ENCODE measurements at places on chromosomes 3 and 15.

- no peak for DNase-seq
Observed at GRCh38 chr15:99455789-99456160, 110.0 kb upstream of the MEF2A start.

DNA sequence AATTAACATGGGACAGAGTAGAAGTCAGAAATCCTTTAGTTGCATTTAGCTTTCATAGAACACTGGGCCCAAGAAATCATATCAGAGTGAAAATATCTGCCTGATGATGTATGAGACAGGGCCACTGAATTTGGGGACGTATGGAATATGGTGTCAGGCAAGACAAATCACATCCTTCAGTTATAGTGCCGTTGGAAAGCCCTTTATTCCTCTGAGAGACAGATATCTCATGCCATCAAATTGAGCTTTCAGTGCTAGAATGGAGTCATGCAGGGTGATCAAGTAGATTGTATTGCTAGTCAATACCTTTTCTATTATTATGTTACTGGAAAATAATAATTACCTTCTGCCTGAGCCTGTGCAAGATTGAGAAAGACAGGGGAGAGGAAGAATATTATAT is 398.2 kb upstream of the RARB start:
- no peak for DNase-seq

DNA sequence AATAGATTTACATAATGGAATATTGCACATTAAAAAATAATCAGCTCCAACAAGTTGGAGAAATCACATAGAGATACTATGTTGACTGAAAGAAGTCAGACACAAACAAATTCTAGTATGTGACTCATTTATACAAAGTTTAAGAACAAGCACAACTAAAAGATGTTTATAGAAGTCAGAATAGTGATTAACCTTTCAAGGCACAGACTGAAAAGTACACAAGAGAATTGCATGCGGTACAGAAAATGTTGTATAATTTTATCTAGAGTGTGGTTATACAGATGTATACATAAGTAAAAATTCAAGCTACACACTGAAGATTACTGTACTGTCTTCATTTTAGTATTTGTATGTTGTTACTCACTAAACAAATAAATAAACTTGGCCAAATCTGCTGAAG is 19.3 kb upstream of the ATOSA start:
- DNase-seq, result no peak

GRCh38 chr3:118936811-118937210 is 97.8 kb downstream of the IGSF11 start:
- DNase-seq, result no peak

DNA sequence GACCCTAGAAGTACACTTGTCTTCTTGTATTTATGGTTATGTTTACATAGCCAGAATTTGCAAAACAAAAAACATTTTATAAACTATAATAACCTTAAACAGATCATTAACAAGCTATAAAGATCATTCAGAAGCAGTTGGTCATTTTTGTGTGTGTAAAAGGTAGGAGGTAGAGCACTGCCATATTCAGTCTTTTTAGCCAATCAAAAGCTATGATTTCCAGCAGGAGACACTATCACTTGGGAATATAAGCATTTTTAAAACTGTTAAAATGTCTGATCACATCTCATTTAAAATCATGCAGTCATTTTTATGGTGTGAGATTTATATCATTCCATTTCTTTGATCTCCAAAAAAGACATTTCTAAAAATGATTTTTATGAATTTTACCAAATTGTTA is 42.6 kb upstream of the ATP2C1 start:
- no peak for DNase-seq

GRCh38 chr3:26712211-26713026 is 89.8 kb downstream of the LRRC3B start:
- DNase-seq, result no peak

- DNase-seq, result no peak
Observed at GRCh38 chr15:70812827-70813364, 41.1 kb downstream of the LARP6 start.

DNA sequence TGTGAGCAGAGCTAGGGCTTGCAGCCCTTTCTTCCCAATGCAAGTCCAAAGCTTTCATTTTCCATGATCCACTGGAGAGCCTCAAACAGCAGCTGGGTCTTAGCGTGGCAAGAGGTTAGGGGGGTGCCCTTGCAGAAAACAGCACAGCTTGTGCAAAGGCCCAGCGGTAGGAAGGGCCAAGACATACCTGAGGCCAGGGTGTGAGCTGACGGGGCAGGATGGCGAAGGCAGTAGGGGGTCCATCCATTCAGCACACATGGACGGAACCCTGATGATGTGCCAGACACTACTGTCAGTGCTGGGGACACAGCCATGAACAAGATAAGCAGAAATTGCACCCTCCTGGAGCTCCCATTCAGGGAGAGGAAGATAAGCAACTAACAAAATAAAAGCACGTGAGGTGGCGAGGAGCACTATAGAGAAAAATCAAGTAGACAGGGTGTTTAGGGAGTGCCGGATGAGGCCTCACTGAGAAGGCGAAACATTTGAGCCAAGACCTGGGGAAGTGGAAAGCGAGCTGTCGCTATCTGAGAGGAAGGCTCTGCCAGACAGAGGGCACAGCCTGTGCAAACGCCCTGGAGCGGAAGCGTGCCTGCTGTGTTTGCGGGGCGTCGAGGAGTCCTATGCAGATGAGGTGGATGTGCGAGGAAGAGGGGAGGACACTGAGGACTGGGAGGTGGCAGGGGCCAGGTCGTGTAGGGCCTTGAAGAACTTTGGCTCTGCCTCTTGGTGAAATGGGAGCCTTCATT is 43.4 kb downstream of the SLC6A1 start:
- no peak for DNase-seq

DNA sequence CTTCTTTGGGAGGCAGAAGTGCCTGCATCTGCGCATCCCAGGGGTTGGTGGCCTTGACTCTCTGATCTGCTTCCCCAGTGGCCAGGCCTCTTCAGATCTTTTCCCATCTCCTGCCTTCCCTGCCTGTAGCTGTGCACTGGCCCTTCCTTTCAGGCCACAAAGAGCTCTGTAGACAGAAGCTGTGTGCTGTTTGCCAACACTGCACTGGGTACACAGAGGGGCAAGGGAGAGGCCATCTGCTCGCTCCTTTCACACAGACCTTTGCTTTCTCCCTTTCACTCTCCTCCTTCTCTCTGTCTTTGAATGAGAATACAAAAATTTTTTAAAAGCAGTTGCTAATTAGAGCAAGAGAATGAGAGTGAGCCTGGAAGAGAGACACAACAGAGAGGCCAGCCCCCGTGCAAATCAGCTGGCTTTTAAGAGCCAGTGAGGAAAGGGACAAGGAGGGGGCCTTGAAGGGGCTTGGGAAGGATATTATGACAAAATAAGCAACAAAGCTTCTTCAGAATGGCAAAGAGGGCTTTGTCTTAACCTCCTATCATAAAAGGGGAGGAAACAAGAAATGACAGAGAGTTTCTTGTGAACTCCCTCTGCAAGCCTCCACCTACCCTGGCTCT is 170.9 kb downstream of the EPHB1 start:
- DNase-seq, result no peak

DNA sequence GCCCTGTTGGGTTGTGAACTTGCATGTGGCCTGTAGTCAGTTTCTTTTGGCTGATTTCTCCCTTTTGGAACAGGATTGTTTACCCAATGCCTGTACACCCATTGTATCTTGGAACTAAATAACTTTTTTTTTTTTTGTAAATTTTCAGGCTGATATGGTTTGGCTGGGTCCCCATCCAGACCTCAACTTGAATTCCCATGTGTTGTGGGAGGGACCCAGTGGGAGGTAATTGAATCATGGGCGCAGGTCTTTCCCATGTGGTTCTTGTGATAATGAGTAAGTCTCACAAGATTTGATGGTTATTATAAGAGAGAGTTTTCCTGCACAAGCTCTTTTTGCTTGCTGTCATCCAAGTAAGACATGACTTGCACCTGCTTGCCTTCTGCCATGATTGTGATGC is 253.8 kb upstream of the GBE1 start:
- DNase-seq, result no peak

- no peak for DNase-seq
Observed at GRCh38 chr3:127857333-127857732, 35.0 kb upstream of the MGLL start.

GRCh38 chr15:95929232-95929846 is 401.2 kb upstream of the NR2F2 start:
- no peak for DNase-seq

DNA sequence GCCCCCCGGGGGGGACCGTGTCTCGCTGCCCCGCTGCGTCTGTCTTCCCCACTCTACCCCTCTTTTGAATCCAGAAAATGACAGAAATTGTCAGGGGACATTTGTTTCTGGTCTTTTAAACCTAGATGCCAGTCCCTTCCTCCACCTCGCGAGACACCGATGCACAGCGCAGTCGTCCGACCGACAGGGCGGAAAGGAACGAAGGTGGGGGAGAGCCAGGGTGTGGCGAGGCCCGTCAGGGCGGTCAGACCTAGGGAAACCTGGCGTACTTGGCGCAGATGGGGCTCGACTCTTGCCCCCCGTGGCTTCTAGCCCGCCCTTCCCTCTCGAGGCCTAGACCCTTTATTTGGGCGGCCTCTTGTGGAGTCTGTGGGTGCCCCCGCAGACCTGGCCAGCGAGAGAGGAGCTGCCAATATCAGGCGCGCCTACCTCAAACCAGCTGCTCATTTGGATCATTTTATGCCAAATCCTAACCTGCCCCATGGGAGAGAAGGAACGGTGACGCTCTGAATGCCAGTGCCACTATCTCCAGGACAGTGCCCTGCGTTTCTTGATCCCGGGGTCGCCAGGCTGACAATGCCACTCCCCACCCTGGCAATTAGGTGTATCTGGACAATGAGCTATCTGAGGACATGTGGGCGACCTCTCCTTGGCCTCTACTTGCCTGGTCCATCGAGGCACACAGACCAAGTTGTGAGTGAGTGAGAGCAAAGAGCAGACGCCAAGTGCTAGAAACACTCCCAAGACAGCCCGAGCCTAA is 500 bp upstream of the RAB6B start:
- DNase-seq, result no peak

- no peak for DNase-seq
Observed at GRCh38 chr3:169948559-169949448, 17.8 kb upstream of the SEC62 start.
